ENCODE measurements at places on chromosomes 2 and 18. TPM values are rescaled to one million over a fixed set of nuclear protein-coding genes. Genes with fewer than 3 reads are reported as not detected.

CAD gene
- total RNA-seq = 63.4 TPM

GRCh38 chr2:68849579-68850030, 21.6 kb downstream of the BMP10 start:
- DNase-seq = no peak

GRCh38 chr18:48736321-48737260, 197.8 kb downstream of the CTIF start:
- DNase-seq = no peak

FSIP2 gene
- total RNA-seq = under 0.01 TPM

ASPRV1 gene
- total RNA-seq = 4.3 TPM

GRCh38 chr2:13495051-13495450, 778.3 kb downstream of the TRIB2 start:
- DNase-seq = no peak

Measured in ascending aorta (tissue), 2 donors.